Activated T-helper 1 cell treated with anti-CD3 and anti-CD28 coated beads, Interleukin-12 subunit alpha, Interleukin-12 subunit beta, Interleukin-2, Interleukin-4 antibody, amounts not matched to agents 30 ng/mL and 10 ng/mL and 1 ng/mL, durations not matched to agents 14 hours and 24 hours and 36 hours (primary cell): ENCODE measurements at places on chromosomes 2 and 18. TPM values are rescaled to one million over a fixed set of nuclear protein-coding genes. Genes with fewer than 3 reads are reported as not detected.
A peak's percentile ranks its signal among the peaks of the same experiment; 100 is the strongest.

The BZW1 gene
- 446 and 447 TPM in 2 replicates for total RNA-seq

The CNTNAP5 gene
- total RNA-seq: not detected in 2 replicates

The ECEL1 gene
- 0.12 TPM in 1 of 2 replicates, not detected in the other for total RNA-seq

The KIF5C gene
- total RNA-seq: 17.9 and 20.7 TPM in 2 replicates

The PTPRN gene
- 0.23 TPM in 1 of 2 replicates, not detected in the other for total RNA-seq

The ITGAV gene
- total RNA-seq: 8.4 and 8.7 TPM in 2 replicates

The XRCC5 gene
- 430 and 484 TPM in 2 replicates for total RNA-seq

The NRP2 gene
- total RNA-seq: 56.9 and 64.0 TPM in 2 replicates

The GRB14 gene
- not detected in 2 replicates for total RNA-seq

The LAMA1 gene
- total RNA-seq: not detected in 2 replicates

The LRRTM4 gene
- not detected in 2 replicates for total RNA-seq

The NRBP1 gene
- 99.7 and 106 TPM in 2 replicates for total RNA-seq

- peak overlapping the region; percentile 89 for H3K4me3 ChIP-seq
- peaks cover 1% of the 10 kb centered on the region for H3K27me3 ChIP-seq
- peaks cover 34% of the 10 kb centered on the region for H3K4me1 ChIP-seq
- H3K36me3 ChIP-seq: peaks cover 53% of the 10 kb centered on the region
Observed at GRCh38 chr2:218271865-218272530, 1.7 kb downstream of the PNKD start.

GRCh38 chr2:133573491-133574162, 5.4 kb upstream of the NCKAP5 start:
- no peak overlapping the region for H3K27ac ChIP-seq
- H3K4me3 ChIP-seq: no peak overlapping the region
- H3K27me3 ChIP-seq: peaks cover 6% of the 10 kb centered on the region
- no peaks in the 10 kb centered on the region for H3K4me1 ChIP-seq

GRCh38 chr18:2522112-2522511, 49.2 kb downstream of the METTL4 start:
- no peaks in the 10 kb centered on the region for H3K27me3 ChIP-seq
- DNase-seq: no peak
- H3K27ac ChIP-seq: no peak overlapping the region

- no peaks in the 10 kb centered on the region for H3K36me3 ChIP-seq
- peaks cover 12% of the 10 kb centered on the region for H3K4me1 ChIP-seq
- H3K27me3 ChIP-seq: peaks cover 2% of the 10 kb centered on the region
- DNase-seq: no peak
- no peak overlapping the region for H3K27ac ChIP-seq
Observed at GRCh38 chr18:26717123-26717719, 148.3 kb downstream of the AQP4 start.

DNA sequence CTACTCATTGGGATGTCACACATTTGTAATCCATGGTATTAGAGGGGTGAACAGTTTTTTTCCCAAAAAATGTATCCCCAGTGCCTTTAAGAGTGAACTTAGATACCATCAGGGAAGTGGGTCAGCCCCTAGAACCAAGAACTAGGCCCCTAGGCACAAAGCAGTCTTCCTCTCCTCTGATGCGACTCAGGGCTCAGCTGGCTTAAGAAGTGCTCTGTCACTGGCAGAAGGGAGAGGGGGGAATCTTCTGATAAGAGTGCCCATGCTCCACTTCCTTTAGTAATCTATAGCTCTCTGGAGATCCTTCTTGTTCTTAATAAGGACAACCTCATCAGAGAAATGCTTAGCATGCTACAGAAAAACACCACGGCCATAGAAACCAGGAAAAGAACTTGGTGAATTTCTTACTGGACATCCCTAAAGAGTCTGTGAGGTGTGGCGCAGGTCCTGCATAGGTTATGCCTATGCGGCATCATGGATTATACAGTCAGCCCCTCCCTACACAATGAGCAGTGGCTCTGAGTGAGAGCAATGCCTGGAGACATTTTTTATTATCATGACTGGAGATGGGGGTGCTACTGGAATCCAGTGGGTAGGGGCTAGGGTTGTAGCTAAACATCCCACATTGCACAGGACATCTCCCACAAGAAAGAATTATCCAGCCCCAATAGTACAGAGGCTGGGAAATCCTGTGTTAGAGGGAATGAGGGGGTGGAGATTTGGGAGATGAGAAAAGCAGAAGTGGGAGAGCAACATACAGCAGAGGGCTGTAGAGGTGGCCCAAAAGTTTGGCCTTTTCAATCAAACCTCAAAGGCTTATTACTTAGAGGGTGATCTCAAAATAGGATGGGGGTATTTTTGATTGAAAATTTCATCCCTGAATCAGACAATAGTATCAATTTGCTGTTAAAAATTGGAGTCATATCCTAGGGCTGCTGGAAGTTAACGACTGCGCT, 21.7 kb upstream of the ZNF385B start:
- no peaks in the 10 kb centered on the region for H3K4me1 ChIP-seq
- H3K4me3 ChIP-seq: no peak overlapping the region
- DNase-seq: no peak
- H3K27me3 ChIP-seq: peaks cover 3% of the 10 kb centered on the region
- H3K27ac ChIP-seq: no peak overlapping the region

- peak overlapping the region; percentile 15 for H3K4me3 ChIP-seq
- no peaks in the 10 kb centered on the region for H3K36me3 ChIP-seq
- no peak overlapping the region for H3K27ac ChIP-seq
- no peak for DNase-seq
Observed at GRCh38 chr18:76524900-76525698, 30.1 kb upstream of the ZNF516 start.

GRCh38 chr18:40708726-40709125, 1246.3 kb upstream of the PIK3C3 start:
- H3K4me1 ChIP-seq: no peaks in the 10 kb centered on the region
- no peak for DNase-seq
- no peaks in the 10 kb centered on the region for H3K27me3 ChIP-seq
- H3K36me3 ChIP-seq: no peaks in the 10 kb centered on the region
- H3K4me3 ChIP-seq: no peak overlapping the region

DNA sequence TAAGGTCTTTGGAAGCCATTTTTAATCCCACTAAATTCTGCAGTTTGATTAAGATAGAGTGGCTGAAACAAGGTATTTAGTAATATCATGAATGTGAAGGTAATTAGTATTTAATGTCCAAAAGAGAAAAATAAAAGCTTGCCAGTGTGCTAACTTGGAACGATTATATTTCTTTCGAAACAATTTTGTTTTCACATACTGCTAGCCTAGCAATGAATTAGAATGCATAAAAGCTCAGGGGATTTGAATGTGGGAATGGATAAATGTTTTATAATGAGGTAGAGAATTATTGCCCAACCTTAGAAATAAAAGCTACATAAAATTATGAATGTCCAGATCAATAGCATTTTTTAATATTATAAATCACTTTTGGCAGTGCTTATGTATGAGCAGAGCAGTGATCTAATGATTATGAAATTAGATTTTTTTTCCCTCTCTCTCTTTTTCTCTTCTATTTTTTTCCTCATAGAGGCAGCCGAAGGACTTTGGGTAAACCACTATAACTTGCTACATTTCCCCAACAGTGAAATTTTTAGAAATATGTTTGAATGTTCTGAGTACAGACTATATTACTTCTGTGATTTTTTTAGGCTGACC, 75.5 kb downstream of the PLCL1 start:
- no peak overlapping the region for H3K4me3 ChIP-seq
- no peak overlapping the region for H3K27ac ChIP-seq
- H3K36me3 ChIP-seq: no peaks in the 10 kb centered on the region
- no peaks in the 10 kb centered on the region for H3K27me3 ChIP-seq
- no peak for DNase-seq
- no peaks in the 10 kb centered on the region for H3K4me1 ChIP-seq

DNA sequence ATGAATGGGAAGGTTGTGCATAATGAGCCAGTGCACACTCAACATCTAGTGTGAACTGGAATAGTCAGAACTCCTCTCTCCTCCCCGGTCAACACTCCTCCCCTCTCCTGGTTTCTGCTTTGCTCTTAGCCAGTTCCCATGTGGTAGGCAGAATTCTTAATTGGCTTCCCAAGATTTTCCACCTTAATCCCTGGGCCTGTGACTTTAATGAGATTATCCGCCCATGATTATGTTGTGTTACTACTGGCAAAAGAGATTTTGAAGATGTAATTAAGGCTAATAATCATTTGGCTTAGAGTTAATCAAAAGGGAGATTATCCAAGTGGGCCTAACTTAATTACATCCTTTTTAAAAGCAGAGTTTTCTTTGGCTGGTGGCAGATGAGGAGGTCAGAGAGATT, 34.2 kb upstream of the REV1 start:
- no peak overlapping the region for H3K27ac ChIP-seq
- no peaks in the 10 kb centered on the region for H3K4me1 ChIP-seq
- peaks cover 1% of the 10 kb centered on the region for H3K27me3 ChIP-seq
- no peak for DNase-seq

DNA sequence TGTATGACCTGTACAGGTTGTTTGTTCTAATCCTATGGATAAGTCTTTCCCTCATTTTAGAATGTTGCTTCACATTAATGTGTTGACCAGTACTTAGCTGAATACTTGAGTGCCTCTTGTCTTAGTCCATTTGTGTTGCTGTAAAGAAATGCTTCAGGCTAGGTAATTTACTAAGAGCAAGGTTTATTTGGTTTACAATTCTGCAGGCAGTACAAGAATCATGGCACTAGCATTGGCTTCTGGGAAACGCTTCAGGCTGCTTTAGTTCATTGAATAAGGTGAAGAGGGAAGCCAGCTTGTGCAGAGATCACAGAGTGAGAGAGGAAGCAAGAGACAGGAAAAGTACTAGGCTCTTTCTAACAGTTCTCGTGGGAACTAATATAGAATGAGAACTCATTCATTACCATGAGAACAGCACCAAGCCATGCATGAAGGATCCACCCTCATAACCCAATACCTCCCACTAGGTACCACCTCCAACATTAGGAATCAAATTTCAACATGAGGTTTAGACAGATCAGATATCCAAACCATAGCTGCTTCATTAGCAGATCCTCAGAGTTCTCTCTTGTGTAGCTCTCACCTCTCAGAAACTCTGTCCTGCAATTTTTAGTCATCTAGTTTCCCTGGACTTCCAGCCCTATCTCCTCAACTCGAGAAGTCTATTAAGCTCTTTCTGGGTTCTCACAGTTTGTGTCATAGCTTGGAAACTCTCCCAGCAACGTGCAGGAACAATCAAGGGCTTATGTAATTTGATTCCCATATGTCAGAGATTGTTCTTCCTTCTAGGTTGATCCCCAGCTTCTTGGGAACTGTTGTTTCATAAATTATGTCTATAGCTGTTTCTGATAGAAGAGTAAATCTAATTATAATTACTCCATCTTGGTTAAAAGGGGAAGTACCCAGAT, 2082.3 kb upstream of the CELF4 start:
- H3K27me3 ChIP-seq: no peaks in the 10 kb centered on the region
- no peaks in the 10 kb centered on the region for H3K4me1 ChIP-seq
- no peak overlapping the region for H3K27ac ChIP-seq
- no peaks in the 10 kb centered on the region for H3K36me3 ChIP-seq

DNA sequence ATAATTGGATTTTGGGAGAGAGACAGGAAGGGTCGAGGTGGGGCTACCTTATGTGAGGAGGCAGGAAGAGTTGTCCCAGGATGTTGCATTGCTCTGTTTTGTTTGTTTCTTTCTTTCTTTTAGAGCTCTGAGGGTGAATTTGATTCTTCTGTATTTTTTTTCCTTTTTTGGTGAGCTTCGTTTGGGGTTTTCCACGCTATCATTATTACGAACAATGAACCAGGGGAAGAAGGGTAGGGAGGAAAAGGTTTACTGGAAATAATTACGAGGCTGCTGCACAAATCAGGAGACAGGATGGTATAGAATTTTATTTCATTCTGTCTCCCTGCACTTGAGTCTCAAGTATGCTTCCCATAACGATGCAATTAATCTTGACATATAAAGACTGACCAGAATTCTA, 51.4 kb upstream of the ZNF516 start:
- no peaks in the 10 kb centered on the region for H3K27me3 ChIP-seq
- H3K36me3 ChIP-seq: no peaks in the 10 kb centered on the region
- DNase-seq: no peak
- no peak overlapping the region for H3K27ac ChIP-seq
- no peak overlapping the region for H3K4me3 ChIP-seq

GRCh38 chr2:95272299-95272751, 1.9 kb upstream of the PROM2 start:
- H3K36me3 ChIP-seq: no peaks in the 10 kb centered on the region
- H3K4me3 ChIP-seq: no peak overlapping the region
- no peak overlapping the region for H3K27ac ChIP-seq
- no peaks in the 10 kb centered on the region for H3K27me3 ChIP-seq
- DNase-seq: no peak
- H3K4me1 ChIP-seq: no peaks in the 10 kb centered on the region

DNA sequence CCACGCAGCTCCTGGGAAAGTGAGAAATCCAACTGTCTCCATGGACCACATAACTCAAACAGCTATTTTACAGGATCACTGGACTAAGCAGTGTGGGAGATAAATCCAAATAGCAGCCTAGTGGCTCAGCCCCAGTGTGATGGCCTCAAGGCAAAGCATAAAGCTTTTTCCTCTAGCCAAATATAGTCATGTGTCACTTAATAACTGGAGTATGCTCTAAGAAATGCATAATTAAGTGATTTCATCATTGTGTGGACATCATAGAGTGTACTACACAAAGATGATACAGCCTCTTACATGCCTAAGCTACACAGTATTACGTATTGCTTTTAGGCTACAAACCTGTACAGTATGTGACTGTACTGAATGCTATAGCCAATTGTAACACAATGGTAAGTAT, 31.8 kb upstream of the ST8SIA3 start:
- H3K27me3 ChIP-seq: no peaks in the 10 kb centered on the region
- H3K4me3 ChIP-seq: no peak overlapping the region
- no peak overlapping the region for H3K27ac ChIP-seq
- no peak for DNase-seq
- no peaks in the 10 kb centered on the region for H3K36me3 ChIP-seq

GRCh38 chr2:137992039-137992646, 27.9 kb downstream of the HNMT start:
- no peak for DNase-seq
- H3K4me1 ChIP-seq: no peaks in the 10 kb centered on the region
- H3K27me3 ChIP-seq: no peaks in the 10 kb centered on the region
- no peak overlapping the region for H3K4me3 ChIP-seq
- H3K27ac ChIP-seq: no peak overlapping the region
- H3K36me3 ChIP-seq: no peaks in the 10 kb centered on the region

- no peak overlapping the region for H3K27ac ChIP-seq
- DNase-seq: no peak
- H3K36me3 ChIP-seq: no peaks in the 10 kb centered on the region
- H3K4me3 ChIP-seq: no peak overlapping the region
- peaks cover 17% of the 10 kb centered on the region for H3K27me3 ChIP-seq
- H3K4me1 ChIP-seq: no peaks in the 10 kb centered on the region
Observed at GRCh38 chr18:399631-400135, 100.8 kb downstream of the COLEC12 start.
